ENCODE measurements at places on chromosomes 16 and 17.
A peak's percentile ranks its signal among the peaks of the same experiment; 100 is the strongest.

GRCh38 chr17:17590883-17591354, 589 bp downstream of the PEMT start:
- no peak for DNase-seq

DNA sequence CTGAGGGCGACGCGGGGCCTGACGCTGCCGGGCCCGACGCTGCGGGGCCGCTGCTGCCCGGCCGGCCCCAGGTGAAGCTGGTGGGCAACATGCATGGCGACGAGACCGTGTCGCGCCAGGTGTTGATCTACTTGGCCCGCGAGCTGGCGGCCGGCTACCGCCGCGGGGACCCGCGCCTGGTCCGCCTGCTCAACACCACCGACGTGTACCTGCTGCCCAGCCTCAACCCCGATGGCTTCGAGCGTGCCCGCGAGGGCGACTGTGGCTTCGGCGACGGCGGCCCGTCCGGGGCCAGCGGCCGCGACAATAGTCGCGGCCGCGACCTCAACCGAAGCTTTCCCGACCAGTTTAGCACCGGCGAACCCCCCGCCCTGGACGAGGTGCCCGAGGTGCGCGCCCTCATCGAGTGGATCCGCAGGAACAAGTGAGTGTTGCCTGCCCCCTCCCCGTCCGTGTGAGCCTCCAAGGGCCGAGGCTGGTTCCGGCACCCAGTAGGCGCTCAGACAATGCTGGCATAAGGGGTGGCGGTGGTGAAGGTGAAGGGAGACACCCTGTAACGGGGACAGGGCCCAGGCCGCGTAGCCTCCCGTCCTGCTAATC, 676 bp downstream of the CPD start:
- DNase-seq: peak; percentile 7

DNA sequence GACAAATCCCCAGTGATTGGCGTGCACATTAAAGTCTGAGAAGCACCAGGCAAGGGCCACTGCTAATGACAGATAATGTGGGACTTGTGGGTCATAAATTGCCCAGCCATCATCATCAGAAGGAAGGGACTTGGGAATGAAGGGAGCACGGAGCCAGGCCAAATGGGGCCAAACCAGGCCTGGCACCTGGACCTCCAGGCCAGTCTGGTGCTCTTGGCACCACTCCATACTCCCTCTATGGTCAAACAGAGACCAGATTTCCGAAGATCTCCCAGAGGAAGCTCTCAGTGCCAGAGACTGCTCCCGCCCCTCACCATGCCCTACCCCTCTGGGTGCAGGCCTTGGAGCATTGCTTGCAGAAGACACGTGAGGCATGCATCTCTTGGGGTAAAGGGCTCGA, 142.2 kb downstream of the CCDC182 start:
- no peak for DNase-seq

- no peak for DNase-seq
Observed at GRCh38 chr16:69365901-69366300, 14.3 kb upstream of the TMED6 start.

- no peak for DNase-seq
Observed at GRCh38 chr17:49987681-49988441, 7.2 kb downstream of the DLX3 start.

DNA sequence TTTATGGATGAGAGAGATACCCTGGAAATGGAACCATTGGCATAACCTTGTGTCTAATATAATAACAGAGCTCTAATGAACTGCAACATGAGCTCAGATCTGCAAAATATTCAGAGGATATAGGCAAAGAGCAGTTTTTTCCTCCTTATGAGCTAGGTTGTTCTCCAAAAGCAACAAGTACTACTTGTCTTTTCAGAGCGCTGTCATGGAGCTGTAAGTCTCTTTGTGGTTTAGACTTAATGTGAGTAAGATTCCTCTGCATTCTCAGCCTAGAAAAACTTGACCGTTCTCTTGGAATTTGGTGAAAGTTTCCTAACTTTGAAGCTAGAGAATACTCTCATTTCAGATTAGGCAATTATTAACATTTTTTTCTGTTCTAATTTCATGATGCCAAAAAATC, 85.2 kb downstream of the FTO start:
- DNase-seq: no peak

- no peak for DNase-seq
Observed at GRCh38 chr17:79098282-79098867, 23.8 kb downstream of the ENGASE start.

- no peak for DNase-seq
Observed at GRCh38 chr17:77666881-77667395, 291.6 kb upstream of the TNRC6C start.

DNA sequence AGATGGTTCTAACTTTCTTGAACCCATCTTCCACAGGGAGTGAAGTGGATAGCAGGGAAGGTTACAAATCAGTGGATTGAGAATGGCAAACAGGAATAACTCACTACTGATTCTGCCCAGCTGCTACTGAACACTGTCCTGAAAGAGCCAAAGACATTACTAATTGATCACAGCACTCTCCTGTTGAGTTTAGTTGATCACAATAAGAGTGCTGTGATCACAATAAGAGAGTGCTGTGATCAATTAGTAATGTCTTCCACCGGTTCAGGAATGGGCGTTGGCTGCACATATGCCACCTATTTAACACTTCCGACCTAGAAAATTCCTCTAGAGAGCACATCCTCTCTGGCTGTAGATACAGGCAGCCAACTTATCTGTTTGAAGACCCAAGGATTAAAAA, 11.4 kb downstream of the CFAP97D1 start:
- DNase-seq: no peak

DNA sequence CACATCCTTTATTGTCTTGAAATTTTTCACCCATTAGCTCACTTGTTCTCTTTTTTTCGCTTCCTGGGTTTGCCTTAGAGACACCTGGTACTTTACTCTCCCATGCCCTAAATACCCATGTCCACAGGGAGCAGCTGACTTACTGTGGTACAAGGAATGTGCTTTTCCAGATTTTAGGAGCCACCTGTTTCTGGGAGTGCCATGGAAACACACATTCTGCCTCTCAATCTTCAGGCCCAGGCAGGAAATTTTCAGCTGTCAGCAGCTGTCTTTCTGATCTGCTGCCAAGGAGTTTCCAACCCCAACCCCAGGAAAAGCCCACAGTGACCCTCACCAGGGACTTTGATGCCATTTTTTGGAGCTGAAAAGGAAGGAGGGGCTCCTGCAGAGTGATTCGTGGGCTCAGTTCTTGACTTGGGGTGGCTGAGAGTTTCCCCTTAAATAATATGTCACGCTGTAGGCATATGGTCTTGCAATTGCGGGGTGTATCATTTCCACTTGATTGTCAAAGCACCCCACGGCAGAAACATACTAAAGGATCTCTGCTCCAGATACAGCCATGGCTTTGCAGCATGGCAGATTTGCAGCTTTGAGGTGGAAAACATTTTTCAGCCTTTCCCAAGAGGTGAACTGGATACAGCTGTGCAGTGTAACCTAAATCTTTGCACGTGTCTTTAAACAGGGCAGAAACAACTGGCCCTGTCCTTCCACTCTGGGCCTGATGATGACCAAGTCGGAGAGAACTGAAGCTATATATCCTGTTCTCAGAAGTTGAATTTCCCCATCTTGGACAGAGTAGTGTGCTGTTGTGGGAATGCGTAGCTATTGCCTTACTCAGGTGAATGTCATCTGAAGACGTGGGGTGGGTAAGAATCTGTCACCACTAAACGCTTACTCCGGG, 19.2 kb downstream of the RBFOX1 start:
- no peak for DNase-seq

GRCh38 chr16:50868577-50868976, 126.7 kb downstream of the CYLD start:
- DNase-seq: no peak

GRCh38 chr16:70582280-70582978, 58.8 kb downstream of the SF3B3 start:
- no peak for DNase-seq

GRCh38 chr17:48429638-48430586, at the start of gene SKAP1:
SKAP1 (minus strand) TSS chr17:48430214.
- peak; percentile 60 for DNase-seq

GRCh38 chr17:75979705-75980187, 706 bp downstream of the TEN1 start:
- no peak for DNase-seq

Measured in activated CD4-positive, CD25-positive, alpha-beta regulatory T cell (primary cell).